ENCODE measurements at places on chromosomes 3 and 15. TPM values are rescaled to one million over a fixed set of nuclear protein-coding genes. Genes with fewer than 3 reads are reported as not detected.

PLAAT1 gene
- total RNA-seq, result 2.4 TPM

RUBCN gene
- total RNA-seq, result 12.3 TPM

CFAP92 gene
- total RNA-seq, result 2.2 TPM

VWA5B2 gene
- total RNA-seq, result 1.7 TPM

GOLGA6L4 gene
- 55.1 TPM for total RNA-seq

ADGRG7 gene
- total RNA-seq, result 2.9 TPM

CD276 gene
- total RNA-seq, result 38.5 TPM

BCHE gene
- 98.2 TPM for total RNA-seq

CCNB2 gene
- total RNA-seq, result 5.1 TPM

All from umbilical cord (tissue), 2 donors.